DMS53 (cell line): ENCODE measurements at places on chromosomes 5 and 9.

DNA sequence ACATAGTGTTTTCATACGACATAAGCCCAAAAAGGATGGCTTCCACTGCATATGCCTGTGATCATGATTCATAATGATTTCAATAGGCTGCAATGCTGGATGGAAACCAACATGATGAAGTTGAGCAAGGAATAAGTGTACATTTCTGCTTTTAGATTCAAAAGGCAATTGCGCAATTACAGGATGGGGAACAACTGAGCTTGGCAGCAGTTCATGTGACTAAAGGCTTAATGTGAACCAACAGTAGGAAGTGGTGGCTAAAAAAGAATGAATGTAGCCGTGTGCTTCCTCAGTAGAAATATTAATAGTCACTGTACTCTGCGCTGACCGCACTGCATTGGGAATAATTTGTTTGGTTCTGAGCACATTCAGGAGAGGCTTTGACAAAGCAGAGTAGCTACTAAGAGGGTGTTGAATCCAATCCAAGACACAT lies 51.2 kb downstream of the SLC1A3 start:
- DNase-seq: no peak

DNA sequence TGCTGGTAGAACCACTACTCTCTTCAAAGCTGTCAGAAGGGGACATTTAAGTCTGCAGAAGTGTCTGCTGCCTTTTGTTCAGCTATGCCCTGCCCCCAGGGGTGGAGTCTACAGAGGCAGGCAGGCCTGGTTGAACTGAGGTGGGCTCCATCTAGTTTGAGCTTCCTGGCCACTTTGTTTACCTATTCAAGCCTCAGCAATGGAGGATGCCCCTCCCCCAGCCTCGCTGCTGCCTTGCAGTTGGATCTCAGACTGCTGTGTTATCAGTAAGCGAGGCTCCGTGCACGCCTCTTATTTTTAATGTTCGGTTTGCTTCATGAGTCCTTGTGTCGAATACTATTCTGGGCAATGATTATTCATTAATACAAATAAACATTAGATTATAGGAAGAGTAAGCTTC lies 3.1 kb upstream of the SLC27A6 start:
- no peak for DNase-seq

DNA sequence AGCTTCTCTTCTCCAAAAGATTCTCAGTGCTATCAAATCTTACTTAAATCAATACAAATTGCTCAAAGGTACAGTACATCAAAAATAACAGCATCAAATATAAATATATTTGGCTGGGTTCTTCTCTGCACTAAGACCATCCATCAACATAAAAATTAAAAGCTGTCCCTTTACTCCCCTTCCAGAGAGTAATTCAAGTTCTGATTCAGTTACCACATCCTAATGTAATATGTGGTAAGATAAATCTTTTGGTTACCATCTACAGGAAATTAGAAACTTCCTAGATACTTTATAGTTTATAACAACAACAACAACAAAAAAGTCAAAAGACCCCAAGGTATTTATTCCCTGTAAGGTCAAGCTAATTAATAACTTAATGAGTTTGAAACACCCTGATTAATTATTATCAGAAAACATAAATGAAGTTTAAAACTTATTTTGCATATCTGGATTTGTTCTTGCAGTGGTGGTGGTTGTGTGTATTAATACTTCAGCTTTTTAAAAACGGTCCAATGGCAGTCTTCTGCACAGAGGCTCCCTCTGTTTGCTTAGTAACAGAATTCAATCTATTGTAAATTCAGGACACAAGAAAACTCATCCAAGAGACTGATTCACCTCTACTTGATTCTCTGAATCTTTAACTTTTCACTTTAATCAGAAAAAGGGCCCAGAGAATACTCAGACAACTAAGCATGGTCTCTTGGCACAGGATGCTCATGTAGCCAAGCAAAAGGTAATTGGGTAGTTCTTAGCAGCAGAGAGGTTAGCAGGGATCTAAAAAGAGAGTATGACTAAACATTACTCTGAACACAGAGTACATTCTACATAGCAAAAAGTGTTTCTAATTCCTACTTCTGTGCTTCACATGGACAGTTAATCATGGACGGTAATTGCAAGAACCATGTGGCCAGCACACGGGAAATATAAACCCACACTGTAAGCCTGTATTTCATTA lies 20.1 kb downstream of the DIAPH1 start:
- DNase-seq: no peak

DNA sequence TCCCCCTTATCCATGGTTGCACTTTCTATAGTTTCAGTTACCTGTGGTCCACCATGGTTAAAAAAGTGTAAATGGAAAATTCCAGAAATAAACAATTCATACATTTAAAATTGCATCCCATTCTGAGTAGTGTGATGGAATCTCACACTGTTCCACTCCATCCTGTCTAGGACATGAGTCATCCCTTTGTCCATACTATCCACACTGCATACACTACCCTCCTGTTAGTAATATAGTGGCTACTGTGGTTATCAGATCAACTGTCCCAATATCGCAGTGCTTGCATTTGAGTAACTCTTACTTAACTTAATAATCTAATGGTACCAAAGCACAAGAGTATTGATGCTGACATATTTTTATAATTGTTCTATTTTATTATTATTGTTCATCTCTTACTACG lies 100.7 kb downstream of the RAB3C start:
- no peak for DNase-seq

DNA sequence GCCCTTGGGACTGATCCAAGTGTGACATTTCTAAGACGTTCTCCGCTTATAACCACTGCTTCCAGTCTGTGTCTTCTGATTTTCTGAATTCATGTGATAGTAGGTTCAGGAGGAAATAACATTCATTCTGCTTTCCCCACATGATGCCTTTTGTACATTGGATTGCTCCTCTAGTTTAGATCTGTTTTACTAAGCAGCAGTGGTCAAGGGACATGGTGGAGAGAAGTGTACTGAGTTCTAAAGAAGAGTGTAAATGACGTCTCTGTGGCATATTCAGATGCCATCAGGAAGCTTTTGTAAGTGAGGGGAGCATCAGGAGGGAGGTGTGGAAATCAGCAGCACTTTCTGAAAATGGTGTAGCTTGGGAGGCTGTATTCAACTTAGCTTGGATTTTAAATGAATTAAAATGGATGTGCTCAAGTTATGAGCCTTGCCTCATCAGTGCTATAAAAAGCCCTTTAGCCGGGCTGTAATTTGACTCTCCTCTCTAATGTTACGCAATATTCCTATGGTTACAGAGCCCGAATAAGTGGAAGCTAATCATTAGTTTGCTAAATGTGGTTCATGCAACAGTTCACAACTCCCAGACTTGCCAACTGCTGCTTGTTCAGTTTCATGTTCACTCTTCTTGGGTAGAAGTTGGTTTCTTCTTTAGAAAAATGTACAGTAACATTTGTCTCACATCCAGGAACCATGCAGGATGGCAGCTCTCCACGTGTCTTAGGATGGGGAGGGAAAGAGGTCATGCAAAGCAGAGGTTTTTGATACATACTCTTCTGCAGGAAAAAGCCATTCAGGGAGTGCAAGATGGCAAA lies 281.3 kb downstream of the ARHGAP26 start:
- DNase-seq: peak; percentile 81

GRCh38 chr9:70601000-70601951 lies 186.8 kb upstream of the KLF9 start:
- peak; percentile 31 for DNase-seq

DNA sequence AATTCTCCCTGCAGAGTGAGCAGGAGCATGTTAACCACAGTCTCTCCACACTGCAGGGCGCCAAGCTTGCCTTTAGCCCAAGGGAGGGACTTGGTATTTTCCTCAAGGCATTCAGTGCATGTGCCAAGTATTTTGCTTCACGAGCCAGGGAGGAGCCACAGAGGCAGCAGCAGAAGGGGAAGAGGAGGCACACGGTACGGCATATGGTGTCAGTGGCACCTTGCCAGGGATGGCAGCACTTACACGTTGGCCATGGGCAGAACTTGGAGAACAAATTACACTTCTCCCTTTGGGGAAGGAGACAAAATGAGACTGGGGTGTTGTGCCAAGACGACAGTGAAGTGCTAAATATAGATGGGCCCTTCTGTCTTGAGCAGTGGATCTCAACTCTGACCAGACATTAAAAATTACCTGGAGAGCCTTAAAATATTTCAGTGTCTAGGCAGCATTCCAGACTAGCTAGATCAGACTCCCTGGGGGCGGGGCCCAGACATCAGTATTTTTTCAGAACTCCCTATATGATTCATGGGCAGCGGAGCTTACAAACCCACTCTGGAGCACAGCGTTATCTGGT lies 155.8 kb downstream of the DRD1 start:
- peak; percentile 17 for DNase-seq

DNA sequence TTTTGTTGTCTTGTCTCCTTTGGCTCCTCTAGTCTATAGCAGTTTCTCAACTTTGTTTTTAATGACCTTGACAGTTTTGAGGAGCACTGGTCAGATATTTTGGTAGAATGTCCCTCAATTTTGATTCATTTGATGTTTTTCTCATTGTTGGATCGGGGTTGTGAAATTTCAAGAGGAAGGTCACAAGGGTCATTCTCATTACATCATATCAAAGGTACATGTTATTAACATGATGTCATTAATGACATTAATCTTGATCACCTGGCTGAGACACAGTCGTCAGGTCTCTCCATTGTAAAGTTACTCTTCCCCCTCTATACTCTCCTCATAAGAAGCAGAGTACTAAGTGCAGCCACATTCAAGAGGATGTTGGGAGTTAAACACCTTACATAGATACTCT lies 7.2 kb downstream of the ISOC1 start:
- no peak for DNase-seq

DNA sequence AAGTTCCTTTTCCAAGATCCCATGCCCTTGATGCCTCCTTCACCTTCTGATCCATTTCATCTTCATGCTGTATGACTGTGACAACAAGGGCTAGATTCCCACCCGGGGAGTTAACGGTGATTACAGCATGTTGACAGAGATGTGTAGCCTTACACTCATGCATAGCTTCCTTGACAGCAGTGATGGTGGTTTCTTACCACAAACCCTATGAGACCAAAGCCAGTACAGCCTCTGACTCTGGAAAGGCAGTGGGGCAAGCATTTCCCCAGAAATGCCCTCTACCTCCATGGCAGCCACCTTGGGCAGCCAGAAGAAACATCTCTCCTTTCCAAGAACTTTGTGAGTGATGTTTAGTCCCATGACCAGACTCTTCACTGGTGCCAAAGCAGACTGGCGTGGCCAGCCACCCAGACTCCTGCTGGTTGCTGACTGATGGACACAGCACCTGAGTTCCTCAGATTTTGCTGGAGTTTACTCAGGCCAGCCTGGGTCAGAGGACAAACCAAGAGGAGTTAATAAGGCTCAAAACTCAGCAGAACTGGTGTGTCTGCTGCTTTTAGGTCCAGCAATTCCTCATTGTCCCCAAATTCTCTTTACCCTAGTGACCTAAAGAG lies 199.7 kb upstream of the SLC27A6 start:
- DNase-seq: no peak

GRCh38 chr5:138651767-138652117 lies 76.5 kb upstream of the HSPA9 start:
- DNase-seq: peak; percentile 15

DNA sequence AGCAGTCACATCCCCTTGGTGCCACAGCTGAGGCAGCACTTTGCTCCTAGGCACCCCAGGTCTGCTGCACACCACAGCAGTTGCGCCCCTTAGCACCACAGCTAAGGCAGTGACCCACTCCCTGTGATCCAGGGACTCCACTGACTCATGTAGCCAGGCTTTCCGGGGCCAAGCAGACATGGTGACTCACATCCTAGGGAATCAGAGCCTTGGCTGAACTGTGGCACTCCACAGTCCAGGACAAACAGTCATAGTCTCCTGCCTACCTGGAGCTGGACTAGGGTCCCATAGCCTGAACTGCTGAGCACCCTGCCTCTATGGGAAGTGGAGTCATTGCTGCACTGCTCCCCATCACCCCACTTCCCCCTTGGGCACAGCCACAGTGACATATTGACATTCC lies 338.7 kb downstream of the NPR3 start:
- no peak for DNase-seq

DNA sequence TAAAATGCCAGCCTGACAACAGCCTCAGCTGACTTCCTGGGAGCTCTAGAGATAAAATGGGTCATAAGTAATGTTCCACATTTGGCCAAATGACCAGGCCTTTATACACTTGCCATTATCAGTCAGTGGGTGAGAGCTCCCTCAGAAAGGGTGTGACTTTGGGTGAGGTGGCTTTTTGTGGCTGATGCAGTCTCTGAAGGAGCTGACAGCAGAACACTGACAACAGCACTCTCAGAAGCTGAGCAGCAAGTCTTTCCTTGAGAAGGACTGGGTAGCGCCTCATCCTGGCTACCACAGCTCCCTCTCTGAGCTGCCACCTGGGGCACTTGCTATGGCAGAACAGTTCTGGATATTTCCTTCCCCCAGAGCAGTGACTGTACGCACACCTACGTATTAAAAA lies 22.0 kb upstream of the GNAQ start:
- DNase-seq: no peak

DNA sequence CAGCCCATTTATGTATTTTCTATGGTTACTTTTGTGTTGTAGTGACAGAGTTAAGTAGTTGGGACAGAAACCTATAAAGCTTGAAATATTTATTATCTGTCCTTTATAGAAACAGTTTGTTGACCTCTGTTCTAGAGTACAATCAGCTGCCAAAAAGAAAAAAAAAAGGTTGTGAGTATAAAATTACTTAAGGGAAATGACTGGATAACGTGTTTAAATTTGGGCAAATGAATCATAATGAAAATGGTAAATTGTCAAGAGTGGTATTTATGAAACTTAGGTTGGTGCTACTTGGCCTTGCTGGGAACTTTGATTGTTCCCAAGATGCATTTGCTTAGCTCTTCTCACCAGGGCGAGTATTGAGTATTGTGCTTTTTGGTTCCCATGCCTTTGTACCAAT lies 70.2 kb upstream of the IL6ST start:
- no peak for DNase-seq

DNA sequence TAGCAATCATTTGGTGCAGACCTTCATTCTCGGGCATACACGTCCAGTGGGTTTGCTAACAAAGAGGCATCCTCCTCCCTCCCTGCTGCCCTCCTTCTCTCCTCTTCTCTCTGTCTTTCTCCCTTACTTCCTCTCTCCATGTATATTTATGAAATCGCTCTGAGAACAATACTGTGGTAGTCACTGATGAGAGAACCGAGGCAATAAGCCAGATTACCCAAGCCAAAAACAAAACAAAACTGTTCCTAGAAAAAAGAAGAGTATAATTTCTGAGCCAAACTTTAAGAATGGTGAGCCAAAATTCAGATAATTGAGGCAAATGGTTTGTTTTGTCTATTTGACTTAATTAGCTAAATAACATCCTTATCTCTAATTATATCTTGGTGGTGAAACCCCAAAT lies 15.8 kb upstream of the HMHB1 start:
- no peak for DNase-seq

GRCh38 chr5:102375272-102375671 lies 79.2 kb upstream of the SLCO4C1 start:
- DNase-seq: no peak

- DNase-seq: peak; percentile 16
Measured at GRCh38 chr5:148125641-148126040, 42.7 kb upstream of the SPINK14 start.

GRCh38 chr9:131178382-131178781 lies 53.0 kb downstream of the NUP214 start:
- peak; percentile 76 for DNase-seq

- no peak for DNase-seq
Measured at GRCh38 chr5:114524221-114524620, 162.4 kb downstream of the KCNN2 start.

- no peak for DNase-seq
Measured at GRCh38 chr5:180156141-180156540, 52.9 kb downstream of the RASGEF1C start.
